Activated CD8-positive, alpha-beta memory T cell treated with anti-CD3 and anti-CD28 coated beads for 1 hour (primary cell): ENCODE measurements at places on chromosomes 12 and 14.

- DNase-seq, result no peak
Measured at GRCh38 chr12:64255249-64255648, 33.2 kb upstream of the KICS2 start.

DNA sequence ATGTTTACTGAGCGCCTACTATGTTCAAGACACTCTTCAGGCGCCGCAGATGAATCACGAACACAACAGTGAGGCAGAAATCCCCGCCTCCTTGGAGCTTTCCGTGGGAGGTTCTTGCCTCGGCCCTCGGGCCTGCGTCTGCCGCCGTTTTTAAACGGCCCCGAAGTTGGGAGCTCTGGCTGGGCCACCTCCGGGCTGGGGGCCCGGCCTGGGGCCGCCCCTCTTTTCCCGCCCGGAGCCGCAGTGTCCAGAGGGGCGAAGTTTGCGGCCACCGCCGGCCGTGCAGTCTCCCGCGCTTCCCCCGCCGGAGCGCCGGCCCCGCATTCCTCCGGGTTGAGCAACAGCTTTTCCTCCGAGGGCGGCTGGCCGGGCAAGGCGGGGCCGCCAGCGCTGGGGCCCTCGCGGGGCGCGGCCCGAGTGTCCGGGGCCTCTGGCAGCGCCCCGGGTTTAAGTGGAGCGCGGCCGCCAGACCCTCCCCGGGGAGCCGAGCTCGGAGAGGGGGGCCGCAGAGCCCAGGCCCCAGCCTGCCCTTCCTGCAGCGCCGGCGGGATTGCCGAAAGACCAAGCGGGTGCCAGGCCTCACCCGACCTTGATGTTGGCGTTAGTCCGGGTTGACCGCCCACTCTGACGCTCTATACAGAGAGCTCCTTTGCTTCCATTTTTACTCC lies 18.7 kb upstream of the CTDSP2 start:
- no peak for DNase-seq

- DNase-seq, result no peak
Measured at GRCh38 chr14:95871531-95871930, 5.1 kb upstream of the TUNAR start.

DNA sequence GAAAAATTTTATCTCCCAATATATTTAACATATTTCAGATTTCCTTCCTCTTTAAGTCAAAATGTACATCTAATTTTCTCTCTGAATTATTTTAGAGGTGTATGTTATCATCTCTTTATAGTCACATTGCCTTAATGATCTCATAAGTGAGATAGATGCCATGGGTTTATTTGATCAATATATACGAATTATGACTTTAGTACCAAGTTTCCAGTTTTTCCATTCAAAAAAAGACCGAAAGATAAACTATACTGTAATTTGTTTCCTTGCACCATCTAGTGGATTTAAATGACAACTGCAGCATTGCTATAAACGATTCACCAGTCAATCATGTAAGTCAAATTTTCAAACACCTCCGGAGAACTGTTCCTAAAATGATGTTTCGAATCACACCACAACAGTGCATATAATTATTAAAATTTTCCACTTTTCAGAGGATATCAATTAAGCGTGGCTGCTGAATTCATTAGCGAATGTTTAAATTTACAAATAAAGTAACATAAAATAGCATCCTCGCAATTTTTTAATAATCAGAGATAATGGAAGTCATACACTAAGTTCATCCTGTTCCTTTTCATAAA lies 419 bp upstream of the ATXN7L3B start:
- DNase-seq, result no peak

- no peak for DNase-seq
Measured at GRCh38 chr14:39755269-39755878, 323.1 kb upstream of the FBXO33 start.

GRCh38 chr12:64742416-64742815 lies 16.8 kb downstream of the GNS start:
- no peak for DNase-seq
